ENCODE measurements at places on chromosomes 5 and 9.

DNA sequence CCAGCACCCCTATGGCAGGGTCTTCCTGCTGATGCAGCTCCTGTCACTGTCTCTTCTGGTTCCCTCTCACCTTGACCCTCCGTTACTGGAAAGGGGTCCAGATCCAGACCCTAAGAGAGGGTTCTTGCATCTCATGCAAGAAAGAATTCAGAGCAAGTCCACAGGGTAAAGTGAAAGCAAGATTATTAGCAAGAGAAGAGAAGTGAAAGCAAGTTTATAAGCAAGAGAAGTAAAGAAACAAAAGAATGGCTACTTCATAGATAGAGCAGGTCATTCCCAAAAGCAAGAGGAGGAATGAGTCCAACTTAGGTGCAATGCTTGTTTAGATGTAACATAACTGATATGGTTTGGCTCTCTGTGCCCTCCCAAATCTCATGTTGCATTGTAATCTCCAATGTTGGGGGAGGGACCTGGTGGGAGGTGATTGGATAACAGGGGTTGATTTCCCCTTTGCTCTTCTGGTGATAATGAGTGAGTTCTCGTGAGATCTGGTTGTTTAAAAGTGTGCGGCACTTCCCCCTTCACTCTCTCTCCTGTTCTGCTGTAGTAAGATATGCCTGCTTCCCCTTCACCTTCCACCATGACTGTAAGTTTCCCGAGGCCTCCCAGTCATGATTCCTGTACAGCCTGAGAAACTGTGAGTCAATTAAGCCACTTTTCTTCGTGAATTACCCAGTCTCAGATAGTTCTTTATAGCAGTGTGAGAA lies 183.3 kb downstream of the MED10 start:
- no peak for DNase-seq

DNA sequence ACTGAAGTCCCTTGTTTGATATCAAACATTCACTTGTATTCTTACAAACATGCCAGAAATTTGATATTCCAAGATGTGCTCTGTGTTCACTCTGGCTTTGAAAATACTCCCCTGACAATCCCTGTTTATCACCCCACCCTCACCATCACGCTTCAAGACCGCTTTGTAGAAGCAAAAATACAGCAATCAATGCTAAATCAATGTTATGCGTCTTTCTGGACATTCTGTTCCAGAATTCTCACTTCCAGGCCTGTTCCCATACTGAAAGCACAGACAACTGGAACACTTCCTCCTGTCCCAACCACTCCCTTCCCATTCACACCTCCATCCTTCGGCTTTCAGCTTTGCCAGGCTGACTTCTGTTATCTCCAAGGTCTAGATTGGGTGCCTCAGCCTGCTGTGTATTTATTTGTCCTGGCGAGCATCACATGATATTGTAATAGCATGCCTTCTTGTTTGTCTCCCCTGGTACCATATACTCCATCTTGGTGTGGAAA lies 72.8 kb downstream of the SNCAIP start:
- DNase-seq, result no peak

- no peak for DNase-seq
These were observed 23.6 kb upstream of the SARDH start for GRCh38 chr9:133761641-133762248.

DNA sequence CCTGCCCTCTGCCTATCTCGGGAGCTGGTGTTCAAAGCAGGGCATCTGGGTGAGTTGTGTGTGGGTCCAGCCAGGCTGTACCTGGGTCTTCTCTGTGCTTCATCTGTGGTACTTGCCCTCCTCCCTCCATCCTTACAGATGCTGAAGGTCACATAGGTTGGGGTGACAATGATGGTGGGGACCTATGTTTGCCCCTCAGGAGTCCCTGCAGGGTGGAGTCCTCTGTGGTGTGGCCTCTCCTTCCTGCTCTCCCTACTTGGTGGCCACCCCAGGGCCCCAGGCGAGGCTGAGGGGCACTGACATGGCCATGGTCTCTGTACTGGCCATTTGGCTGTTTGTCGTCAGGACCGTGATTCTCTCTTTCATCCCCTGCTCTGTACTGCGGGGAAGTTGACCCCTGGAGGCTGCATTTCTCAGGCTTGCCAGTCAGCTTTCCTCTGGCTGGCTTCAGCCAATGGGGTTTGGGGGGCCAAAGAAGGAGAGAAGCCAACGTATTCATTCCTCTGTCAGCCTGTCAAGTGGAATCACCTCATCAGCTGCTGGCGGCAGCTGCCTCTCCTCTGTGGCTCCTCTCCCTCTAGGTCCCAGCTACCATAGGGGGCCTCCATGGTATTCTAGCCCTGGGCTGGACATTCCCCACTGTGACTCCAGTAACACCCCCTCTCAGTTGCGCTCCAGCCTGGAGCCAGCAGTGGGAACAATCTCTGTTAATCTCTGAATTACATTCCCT lies 4.6 kb downstream of the DCANP1 start:
- DNase-seq, result no peak

- DNase-seq, result no peak
These were observed 56.1 kb upstream of the CPLX2 start for GRCh38 chr5:175815126-175815913.

DNA sequence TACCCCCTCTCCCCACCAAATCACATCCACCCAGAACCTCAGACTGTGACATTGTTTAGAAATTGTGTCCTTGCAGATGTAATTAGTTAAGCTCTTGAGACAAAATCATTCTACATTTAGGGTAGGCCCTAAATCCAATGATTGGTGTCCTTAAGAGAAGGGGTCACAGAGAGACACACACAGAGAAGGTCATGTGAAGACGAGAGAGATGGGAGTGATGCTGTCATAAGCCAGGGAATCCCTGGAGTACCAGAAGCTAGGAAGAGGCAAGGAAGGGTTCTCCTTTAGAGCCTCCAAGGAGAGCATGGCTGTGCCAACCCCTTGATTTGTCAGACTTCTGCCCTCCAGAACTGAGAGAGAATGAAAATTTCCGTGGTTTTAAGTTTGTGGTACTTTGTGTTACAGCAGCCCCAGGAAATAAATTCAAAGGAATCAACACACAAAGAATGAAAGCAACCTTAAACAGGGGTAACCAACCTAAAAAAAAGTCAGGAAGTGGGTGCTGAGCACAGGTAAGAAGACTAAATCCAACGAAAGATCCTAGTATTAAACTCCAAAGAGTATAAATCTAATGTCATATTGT lies 33.6 kb downstream of the TIMD4 start:
- DNase-seq, result no peak

DNA sequence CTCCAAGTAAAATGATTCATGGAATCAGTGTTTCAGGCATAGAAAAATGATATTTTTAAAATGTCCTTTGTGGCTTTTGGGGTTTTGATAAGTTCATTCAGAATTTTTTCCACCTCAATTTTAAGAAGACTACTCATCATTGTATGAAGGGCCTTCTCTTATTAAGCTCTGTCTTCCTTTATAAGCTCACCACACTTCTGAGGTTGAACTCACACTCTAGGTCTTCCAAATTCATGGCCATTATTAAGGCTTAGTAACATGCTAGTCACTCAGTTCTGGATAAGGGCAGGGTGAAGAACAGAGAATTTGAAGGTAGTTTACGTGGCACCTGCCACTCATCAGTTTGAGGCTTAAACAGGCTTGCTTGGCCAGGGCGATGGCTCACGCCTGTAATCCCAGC lies 4.2 kb downstream of the MELK start:
- DNase-seq, result no peak

GRCh38 chr5:158164296-158165047 lies 305.5 kb upstream of the CLINT1 start:
- no peak for DNase-seq

- no peak for DNase-seq
These were observed 55.1 kb downstream of the KIAA1958 start for GRCh38 chr9:112541685-112542084.

DNA sequence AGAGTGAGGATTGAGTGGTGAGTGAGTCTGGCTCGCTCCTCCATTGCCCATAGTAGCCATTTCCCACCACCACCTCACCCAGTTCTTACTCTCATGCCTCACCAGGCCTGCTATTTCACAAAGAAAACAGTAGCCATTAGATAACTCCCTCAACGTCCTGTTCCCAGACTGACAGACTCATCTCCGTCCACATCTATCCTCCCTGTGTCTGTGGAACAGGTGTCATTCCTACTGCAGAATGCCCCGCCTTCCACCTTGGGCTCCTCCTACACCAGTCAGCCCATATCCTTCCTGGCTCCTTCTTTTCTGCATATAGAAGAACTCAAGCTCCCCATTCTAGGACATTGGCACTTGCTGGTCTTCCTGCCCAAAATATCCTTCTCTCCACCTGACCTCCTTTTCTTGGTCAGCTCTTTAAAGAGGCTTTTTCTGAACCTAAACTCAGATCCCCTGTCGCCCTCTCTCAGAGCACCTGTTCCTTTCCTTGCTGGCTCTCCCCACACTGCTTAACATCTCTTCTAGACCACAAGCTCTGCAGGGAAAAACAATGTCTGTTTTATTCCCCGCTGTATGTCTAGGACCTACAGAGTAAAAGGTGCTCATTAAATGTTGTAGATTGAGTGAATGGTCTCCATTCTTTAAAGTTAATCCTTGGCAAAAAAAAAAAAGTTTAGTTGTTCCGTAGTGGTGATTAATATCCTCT lies 3.2 kb downstream of the TNFAIP8 start:
- DNase-seq, result no peak

- DNase-seq, result no peak
These were observed 338.6 kb upstream of the PCSK5 start for GRCh38 chr9:75551861-75552260.

- DNase-seq, result no peak
These were observed 246.3 kb downstream of the PBX3 start for GRCh38 chr9:125993466-125993865.

- DNase-seq, result no peak
These were observed 65.8 kb downstream of the KIAA1958 start for GRCh38 chr9:112552229-112553056.

- DNase-seq, result no peak
These were observed 46.0 kb upstream of the FSTL4 start for GRCh38 chr5:133658327-133658726.

DNA sequence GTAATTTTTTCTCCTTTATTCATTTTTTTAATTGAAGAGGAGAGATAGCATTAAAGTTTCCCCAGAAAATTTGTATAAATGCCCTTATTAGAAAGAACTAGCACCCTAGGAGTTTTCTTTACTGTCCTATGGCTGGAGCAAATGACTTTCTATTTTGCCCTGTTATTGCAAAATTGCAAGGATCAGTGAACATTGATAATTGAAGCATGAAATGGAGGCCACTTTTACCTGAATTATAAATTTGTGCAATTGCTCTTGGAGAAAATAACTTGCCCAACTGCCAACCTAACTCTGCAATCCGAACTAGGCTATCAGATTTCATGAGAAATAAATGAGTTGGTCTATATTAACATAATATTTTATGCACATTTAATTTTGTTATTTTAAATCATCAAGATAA lies 111.9 kb downstream of the MTRR start:
- no peak for DNase-seq

- no peak for DNase-seq
These were observed 29.9 kb downstream of the DPYSL3 start for GRCh38 chr5:147479949-147480348.

- DNase-seq, result no peak
These were observed 25.0 kb upstream of the IL17B start for GRCh38 chr5:149403923-149404745.

- DNase-seq, result no peak
These were observed 61.8 kb upstream of the SLC30A5 start for GRCh38 chr5:69032009-69032408.

GRCh38 chr5:52881468-52881867 lies 93.8 kb downstream of the ITGA1 start:
- no peak for DNase-seq

- DNase-seq, result no peak
These were observed 10.8 kb downstream of the KLF4 start for GRCh38 chr9:107478805-107479204.

- no peak for DNase-seq
These were observed 10.8 kb upstream of the KIF27 start for GRCh38 chr9:83932011-83932410.

- no peak for DNase-seq
These were observed 21.5 kb downstream of the MYO10 start for GRCh38 chr5:16914584-16914983.

DNA sequence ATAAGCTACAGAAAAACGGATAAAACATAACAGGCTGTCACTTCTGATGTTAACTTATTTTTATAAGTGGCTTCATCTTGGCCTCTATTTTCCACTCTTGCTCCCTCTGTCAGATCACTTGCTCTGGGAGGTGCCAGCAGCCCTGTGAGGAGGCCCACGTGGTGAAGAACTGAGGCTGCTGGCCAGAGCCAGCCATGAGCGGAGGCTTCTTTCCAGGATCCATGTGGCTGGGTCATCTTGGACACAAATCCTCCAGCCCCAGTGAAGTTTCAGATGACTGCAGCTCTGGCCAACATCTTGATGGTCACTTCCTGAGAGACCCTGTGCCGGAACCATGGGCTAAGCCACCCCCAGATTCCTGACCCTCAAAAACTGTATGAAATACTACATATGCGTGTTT lies 7.5 kb upstream of the CMBL start:
- no peak for DNase-seq

GRCh38 chr9:111902391-111903139 lies 6.0 kb downstream of the UGCG start:
- no peak for DNase-seq

DNA sequence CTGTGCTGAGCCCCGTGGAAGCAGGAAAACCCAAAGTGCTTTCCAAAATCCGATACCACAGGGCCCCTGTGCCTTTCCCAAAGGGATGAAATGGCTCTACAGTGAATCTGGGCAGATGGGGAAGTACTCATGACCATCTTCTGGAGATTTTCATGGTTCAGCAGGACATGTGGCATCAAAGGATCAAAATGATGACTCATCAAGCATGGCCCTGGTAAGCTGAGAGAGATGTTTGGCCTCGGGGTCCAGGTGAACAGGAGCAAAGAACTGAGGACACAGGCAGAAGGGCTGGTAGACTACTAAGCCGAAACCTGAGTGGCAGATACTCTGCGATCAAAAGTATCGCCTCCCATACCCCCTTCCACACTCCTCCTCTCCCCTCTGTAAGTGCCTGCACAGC lies 160.0 kb upstream of the EFNA5 start:
- DNase-seq, result no peak

GRCh38 chr5:17127743-17128231 lies 89.6 kb upstream of the BASP1 start:
- no peak for DNase-seq

Data from pons (tissue), 1 donor.